H9 (cell line): ENCODE measurements at places on chromosomes 4 and X. TPM values are rescaled to one million over a fixed set of nuclear protein-coding genes. Genes with fewer than 3 reads are reported as not detected.
A peak's percentile ranks its signal among the peaks of the same experiment; 100 is the strongest.

- peaks cover 4% of the 10 kb centered on the region; the same call in 1 of the 2 replicates for H3K36me3 ChIP-seq
- H3K27ac ChIP-seq, result no peak overlapping the region
- H3K27me3 ChIP-seq, result no peaks in the 10 kb centered on the region
- H3K4me1 ChIP-seq, result no peaks in the 10 kb centered on the region
Observed at GRCh38 chr4:134324179-134324578, 122.6 kb upstream of the PABPC4L start.

FRYL gene
- 25.8 and 31.5 TPM in 2 replicates for total RNA-seq

DNA sequence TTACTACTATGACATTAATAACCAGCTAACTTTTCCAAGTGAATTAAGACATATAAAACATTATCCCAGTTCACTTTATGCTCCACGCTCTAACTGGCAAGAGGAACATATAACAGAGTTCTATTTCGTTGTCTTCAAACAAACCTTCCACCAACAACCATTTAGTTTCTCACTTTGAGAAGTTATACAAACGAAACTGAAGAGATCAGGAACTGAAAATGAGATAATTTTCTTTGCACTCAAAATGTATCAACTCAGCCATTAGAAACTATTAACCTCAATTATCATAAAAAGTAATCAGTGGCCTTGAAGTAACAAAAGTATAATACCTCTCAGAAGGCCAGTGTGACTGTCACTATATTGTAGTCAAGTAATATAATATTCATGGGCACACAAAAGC is 70.1 kb downstream of the CHM start:
- peaks cover 52% of the 10 kb centered on the region for H3K36me3 ChIP-seq
- H3K27ac ChIP-seq, result no peak overlapping the region
- no peaks in the 10 kb centered on the region for H3K27me3 ChIP-seq
- H3K4me1 ChIP-seq, result no peaks in the 10 kb centered on the region

DNA sequence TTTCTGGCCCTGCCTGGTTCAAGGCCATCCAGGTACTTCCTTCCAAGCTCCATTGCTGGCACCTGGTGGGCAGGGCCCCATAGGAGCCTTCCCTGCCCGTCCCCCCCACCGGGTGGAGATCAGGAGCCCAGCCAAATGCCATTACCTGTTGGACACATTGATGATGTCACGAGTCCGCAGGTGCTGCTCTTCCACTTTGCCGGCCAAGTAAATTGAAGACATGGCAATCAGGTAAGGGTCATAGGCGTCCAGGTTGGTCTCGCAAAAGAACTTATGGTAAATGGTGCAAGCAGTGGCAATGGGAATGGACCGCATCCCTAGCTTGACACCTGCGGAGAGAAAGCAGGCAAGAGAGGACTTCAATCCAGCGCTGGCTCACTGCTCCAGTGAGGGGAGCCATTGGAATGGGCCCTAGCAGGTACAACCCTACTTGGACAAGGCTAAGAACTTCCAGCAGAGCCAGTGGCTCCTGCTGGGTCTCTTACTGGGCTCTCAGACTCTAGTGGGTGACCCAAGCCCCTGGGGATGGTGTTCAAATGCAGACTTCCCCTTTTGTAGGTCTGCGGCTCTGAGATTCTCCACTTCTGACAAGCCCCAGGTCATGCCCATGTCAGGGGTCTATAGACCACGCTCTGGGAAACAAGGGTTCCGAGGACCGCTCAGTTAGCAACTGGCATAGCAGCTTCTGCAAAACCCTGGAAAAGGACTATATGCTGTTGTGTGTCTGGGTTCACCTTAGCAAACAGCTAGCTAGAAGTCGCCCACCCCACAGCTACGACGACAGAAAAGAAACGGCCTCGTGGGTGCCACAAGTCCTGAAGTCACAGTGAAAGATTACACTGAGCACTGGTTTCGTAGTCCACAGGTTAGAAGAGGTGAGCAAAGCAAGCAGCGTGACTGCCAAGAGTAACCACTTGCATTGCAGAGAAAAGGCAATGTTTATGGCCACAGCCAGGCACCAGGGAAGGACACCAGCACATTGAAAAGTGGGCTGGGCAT is 2.8 kb downstream of the CCNQ start:
- no peak overlapping the region for H3K27ac ChIP-seq
- H3K36me3 ChIP-seq, result peaks cover 26% of the 10 kb centered on the region
- no peaks in the 10 kb centered on the region for H3K4me1 ChIP-seq
- DNase-seq, result no peak
- no peaks in the 10 kb centered on the region for H3K27me3 ChIP-seq
- H3K4me3 ChIP-seq, result no peak overlapping the region; the same call in 2 of the 3 replicates

DNA sequence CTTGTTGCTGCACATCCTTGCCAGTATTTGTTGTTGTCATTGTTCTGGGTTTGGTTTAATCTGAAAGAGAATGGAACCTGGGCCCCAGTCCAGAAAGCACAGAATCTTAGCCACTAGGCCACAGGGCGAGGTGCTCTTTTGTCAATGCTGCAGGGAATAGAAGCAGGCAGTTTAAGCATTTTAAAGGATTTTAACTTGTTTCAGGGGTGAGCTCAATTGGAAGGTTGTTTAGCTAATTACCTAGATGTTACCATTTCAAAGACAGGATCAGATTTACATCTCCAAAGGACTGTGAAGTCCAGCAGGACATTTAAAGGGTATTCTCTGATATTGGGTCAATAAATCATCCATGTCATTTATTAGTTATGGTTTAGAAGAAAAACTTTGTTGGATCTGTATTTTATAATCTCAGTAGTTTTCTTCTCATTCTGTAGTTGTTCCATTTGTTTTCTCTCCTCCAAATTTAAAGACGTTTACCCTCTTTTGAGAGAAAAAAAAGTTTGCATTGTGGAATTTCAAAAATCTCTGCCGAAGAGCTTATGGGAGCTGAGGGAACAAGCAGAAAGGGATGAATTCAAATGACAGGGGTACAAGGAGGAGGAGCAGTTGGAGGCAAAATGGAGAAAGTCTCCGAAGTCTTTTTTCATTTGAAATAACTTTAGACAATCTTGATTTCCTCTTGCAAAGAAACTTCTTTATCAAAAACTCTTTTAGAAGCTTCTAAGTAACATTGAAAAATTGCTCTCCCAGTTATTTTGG is 57.5 kb upstream of the FAM47C start:
- H3K4me1 ChIP-seq, result no peaks in the 10 kb centered on the region; the same call in 1 of the 2 replicates
- H3K27me3 ChIP-seq, result no peaks in the 10 kb centered on the region
- peak overlapping the region; percentile 41 for H3K27ac ChIP-seq
- peak overlapping the region; percentile 29 for H3K4me3 ChIP-seq
- H3K36me3 ChIP-seq, result peaks cover 15% of the 10 kb centered on the region; the same call in 1 of the 2 replicates

GATA1 gene
- total RNA-seq, result not detected in 2 replicates

DNA sequence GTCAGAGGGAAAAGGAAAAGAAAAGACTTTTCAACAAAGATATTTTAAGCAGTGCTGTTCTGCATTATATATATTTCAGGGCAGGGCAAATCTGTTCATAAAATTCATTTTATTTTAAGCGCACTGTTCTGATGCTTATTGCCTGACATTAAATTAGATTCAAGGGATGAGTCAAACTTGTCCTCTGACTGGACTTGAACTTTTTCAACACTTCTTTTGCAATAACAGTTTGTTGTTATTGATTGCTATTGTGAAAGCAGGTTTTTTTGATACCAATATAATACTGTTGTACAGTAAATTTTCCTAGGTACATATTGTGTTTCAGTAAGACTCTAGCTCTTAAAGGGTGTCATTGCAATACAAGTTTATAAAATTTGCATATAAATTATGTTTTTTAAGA is 481.3 kb downstream of the NAF1 start:
- no peaks in the 10 kb centered on the region for H3K27me3 ChIP-seq
- DNase-seq, result no peak
- no peak overlapping the region for H3K4me3 ChIP-seq
- H3K27ac ChIP-seq, result no peak overlapping the region
- no peaks in the 10 kb centered on the region for H3K36me3 ChIP-seq

DNA sequence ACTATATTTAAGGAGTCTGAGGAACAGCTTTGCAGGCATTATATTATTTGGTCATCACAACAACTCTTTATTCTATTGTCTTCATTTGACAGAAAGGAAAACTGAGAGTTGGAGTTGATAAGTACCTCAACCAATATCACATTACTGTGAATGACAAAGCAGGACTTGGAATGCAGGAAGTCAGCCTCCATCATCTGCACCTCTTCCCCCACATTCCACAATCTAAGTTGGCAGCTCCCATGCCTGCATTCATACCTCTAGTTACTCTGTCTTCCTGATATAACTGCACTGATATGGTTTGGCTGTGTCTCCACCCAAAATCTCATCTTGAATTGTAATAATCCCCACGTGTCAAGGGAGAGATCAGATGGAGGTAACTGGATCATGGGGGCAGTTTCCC is 356.7 kb downstream of the GALNTL6 start:
- DNase-seq, result no peak
- no peaks in the 10 kb centered on the region for H3K27me3 ChIP-seq
- H3K4me1 ChIP-seq, result no peaks in the 10 kb centered on the region; the same call in 1 of the 2 replicates
- H3K27ac ChIP-seq, result no peak overlapping the region
- H3K36me3 ChIP-seq, result no peaks in the 10 kb centered on the region
- H3K4me3 ChIP-seq, result no peak overlapping the region

P2RY10 gene
- total RNA-seq, result not detected in 2 replicates

DNA sequence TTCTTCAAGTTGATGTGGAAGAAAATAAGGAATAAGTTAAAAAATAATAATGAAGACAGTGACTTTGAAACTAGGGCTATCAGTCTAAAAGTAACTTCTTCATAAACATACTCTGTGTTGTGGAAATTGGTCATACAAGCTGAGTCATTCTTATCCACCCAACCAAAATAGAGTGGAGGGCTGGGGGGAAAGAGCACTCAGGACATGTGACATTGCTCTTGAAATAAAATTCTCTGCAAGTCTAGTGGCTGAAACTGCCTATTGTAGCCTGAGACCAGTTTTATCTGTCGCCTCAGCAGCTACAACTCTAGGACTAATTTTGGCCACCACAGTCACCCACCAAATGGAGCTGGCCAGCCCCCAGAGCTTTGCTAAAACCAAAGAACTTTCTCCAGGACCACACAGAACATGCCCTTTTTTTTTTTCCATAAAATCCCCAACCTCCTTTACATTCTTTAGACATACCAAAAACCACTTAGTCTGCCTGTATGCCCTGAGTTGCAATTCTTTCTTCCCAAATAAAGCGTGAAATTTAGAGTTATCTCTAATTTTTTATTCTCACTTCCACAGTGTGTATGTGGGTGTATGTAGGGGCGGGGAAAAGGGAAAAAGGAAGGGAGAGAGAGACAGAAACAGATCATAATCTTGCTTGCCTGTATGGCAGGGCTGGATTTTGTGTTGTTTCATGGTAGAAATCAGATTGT is 23.0 kb upstream of the SLC25A4 start:
- H3K4me3 ChIP-seq, result no peak overlapping the region
- H3K36me3 ChIP-seq, result no peaks in the 10 kb centered on the region
- H3K27ac ChIP-seq, result no peak overlapping the region
- DNase-seq, result no peak

RGN gene
- total RNA-seq, result 0.20 TPM in 1 of 2 replicates, not detected in the other

ARR3 gene
- not detected in 2 replicates for total RNA-seq

- peaks cover 5% of the 10 kb centered on the region; the same call in 1 of the 2 replicates for H3K4me1 ChIP-seq
- H3K4me3 ChIP-seq, result no peak overlapping the region
- H3K27me3 ChIP-seq, result no peaks in the 10 kb centered on the region
Observed at GRCh38 chrX:9804444-9804843, 18.2 kb downstream of the SHROOM2 start.

- no peaks in the 10 kb centered on the region for H3K4me1 ChIP-seq
- DNase-seq, result no peak
- no peaks in the 10 kb centered on the region for H3K36me3 ChIP-seq
- H3K27ac ChIP-seq, result no peak overlapping the region
- no peaks in the 10 kb centered on the region for H3K27me3 ChIP-seq
Observed at GRCh38 chrX:31706466-31706865, 634.6 kb upstream of the FTHL17 start.

DNA sequence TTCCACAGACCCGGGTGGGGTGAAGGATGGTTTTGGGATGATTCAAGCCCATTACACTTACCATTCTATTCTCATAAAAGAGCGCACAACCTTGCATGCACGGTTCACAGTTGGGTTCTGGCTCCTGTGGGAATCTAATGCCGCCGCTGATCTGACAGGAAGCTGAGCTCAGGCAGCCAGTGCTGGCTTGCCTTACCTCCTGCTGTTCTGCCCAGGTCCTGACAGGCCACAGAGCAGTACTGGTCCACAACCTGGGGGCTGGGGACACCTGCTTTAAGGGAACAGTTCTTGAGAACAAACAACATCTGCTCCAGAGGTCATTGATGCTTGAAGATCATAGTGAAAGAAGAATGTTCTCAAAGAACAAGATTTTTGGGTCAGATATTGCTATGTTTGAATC is 8.0 kb upstream of the HS3ST1 start:
- H3K36me3 ChIP-seq, result no peaks in the 10 kb centered on the region
- no peak overlapping the region for H3K27ac ChIP-seq
- peak; percentile 53 for DNase-seq
- no peaks in the 10 kb centered on the region for H3K27me3 ChIP-seq
- no peak overlapping the region for H3K4me3 ChIP-seq
- no peaks in the 10 kb centered on the region; the same call in 1 of the 2 replicates for H3K4me1 ChIP-seq

MAGEE1 gene
- total RNA-seq, result 4.2 and 4.8 TPM in 2 replicates

DNA sequence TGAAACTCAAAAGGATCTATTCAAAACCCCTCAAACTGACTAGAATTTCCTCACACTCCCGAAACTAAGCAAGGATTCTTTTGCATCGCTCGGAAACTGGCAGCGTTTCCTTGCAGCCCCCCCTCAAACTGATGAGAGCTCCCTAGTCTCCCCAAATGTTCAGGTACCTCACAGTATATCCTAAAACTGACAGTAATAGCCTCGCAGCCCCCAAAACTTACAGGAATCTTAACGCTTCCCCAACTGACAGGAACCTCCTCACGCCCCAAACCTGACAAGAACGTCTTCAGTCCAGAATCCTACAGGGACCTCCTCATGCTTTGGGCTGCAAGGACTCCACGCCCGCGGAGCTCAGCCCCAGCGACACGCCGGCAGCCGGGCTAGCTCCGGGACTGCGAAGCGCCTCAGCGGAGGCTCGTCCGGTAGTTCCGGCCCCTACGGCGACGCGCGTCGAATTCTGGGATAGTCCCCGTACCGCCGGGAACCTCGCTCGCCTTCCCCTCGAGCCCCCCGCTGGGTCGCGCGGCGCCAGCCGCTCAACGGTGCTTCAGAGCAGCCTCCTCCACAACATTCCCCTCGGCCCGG is 640 bp downstream of the PHF8 start:
- peaks cover 3% of the 10 kb centered on the region; the same call in 1 of the 2 replicates for H3K4me1 ChIP-seq
- H3K36me3 ChIP-seq, result peaks cover 28% of the 10 kb centered on the region
- H3K27me3 ChIP-seq, result no peaks in the 10 kb centered on the region
- H3K27ac ChIP-seq, result peak overlapping the region; percentile 97
- DNase-seq, result peak; percentile 57
- H3K4me3 ChIP-seq, result peak overlapping the region; percentile 92

TREX2 gene
- total RNA-seq, result 1.1 and 1.3 TPM in 2 replicates

DNA sequence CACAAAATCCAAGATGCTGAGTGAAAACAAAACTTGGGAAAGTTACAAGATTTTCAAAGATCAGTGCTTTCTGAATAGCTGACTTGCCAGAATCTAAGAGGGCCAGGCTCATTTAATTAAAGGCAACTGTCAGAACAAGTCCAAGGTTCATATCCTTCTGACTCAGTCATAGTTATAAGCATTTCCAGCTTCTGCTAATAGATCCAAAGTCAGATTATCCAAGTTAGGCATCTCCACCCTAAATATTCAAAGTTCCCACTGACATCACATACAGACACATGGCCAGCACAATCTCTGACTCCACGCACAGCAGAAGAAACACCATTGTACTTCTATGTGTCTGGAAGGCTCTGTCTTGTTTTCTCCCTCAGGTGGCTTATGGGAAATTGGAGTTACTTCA is 41.8 kb downstream of the GASK1B start:
- H3K27me3 ChIP-seq, result no peaks in the 10 kb centered on the region
- no peaks in the 10 kb centered on the region for H3K36me3 ChIP-seq
- no peak overlapping the region for H3K4me3 ChIP-seq
- DNase-seq, result no peak

SYP gene
- 1.8 and 2.1 TPM in 2 replicates for total RNA-seq

- no peak overlapping the region for H3K4me3 ChIP-seq
- no peaks in the 10 kb centered on the region for H3K27me3 ChIP-seq
- DNase-seq, result no peak
- no peak overlapping the region for H3K27ac ChIP-seq
Observed at GRCh38 chr4:118173956-118174725, 139.9 kb downstream of the NDST3 start.

VCX3B gene
- not detected in 2 replicates for total RNA-seq

PABPC1L2A gene
- total RNA-seq, result 0.35 and 0.52 TPM in 2 replicates

USP46 gene
- total RNA-seq, result 53.6 and 59.8 TPM in 2 replicates
